ENCODE measurements at places on chromosomes 16 and 17.

- no peak overlapping the region for H3K4me3 ChIP-seq
- no peaks in the 10 kb centered on the region for H3K4me1 ChIP-seq
- no peaks in the 10 kb centered on the region for H3K27me3 ChIP-seq
- no peak for DNase-seq
- H3K27ac ChIP-seq: no peak overlapping the region
- H3K36me3 ChIP-seq: no peaks in the 10 kb centered on the region
Measured at GRCh38 chr17:55230716-55231115, 34.0 kb upstream of the HLF start.

GRCh38 chr16:82031116-82032084 lies 3.7 kb upstream of the HSD17B2 start:
- H3K4me3 ChIP-seq: no peak overlapping the region
- H3K27ac ChIP-seq: no peak overlapping the region
- no peaks in the 10 kb centered on the region for H3K36me3 ChIP-seq

DNA sequence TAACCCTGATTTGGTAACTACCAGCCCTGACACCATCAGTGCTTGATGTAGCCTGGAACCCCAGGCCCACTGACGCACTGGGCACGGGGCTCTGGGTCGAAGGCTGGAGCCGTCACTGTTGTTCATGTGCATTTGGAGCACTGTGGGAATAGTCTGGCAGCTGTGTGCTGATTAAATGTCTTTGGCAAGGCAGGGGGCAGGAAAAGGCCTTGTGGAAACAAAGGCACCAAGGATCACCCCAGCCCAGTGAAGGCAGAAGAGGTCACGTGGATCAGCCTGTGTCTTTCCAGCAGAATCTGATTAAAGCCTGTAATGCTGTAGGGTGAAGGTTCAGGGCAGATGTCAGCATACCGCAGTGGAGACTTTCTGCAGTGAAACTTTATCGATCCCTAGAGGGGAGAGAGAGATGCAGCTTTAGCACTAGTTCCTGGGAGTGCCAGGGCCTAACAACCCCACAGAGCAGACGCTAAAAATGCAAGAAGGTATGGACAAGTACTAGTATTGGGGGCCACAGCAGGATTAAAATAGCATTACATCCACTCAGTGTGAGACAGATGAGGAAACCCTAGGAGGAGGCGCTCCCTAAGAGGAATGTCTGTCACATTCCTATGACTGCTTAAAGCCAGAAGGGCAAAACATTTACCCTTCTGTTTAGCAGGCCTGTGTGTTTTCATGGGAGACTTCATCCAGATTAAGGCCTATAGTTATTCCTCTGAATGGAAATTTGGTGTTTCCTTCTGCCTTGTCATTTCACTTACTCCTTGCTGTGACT lies 9.7 kb downstream of the ZNHIT3 start:
- H3K4me3 ChIP-seq: no peak overlapping the region
- DNase-seq: no peak
- H3K4me1 ChIP-seq: peaks cover 6% of the 10 kb centered on the region
- H3K27ac ChIP-seq: no peak overlapping the region
- H3K27me3 ChIP-seq: no peaks in the 10 kb centered on the region

DNA sequence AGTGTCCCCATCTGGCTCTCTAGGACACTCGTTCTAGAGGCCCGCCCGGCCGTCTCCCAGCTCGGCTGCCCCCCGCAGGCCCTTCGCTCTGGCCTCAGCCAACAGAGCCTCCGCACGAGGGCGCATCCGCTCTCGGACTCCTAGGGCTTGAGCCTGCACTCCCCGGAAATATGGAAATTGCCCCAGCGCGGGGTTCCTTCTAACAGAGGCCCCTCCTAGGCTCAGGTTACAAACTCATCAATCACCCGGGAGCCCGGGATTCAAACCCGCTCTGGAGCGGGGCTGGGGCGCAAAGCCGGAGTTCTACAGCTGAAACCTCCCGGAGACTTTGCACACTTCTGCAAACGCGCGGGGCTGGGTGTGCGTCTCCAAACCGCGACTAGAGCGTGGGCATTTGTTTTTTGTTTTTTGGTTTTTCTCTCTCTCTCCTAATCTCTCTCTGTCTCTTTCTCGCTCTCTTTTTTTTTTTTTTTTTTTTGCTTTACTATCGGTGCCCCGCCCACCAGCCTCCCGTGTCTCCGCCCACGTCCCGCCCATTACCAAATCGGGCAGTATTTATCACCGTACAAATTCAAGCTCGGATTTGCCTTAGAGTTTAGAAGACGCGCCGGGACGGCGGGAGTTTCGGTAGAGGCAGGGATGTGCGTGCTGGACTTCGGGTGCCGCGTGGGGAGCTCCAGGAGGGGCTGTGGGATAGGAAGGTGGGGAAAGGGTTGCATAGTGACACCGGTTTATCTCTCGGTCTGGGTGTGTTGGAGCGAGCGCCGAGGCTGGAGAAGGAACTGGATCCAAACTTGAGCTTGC lies 2.4 kb upstream of the FOXL1 start:
- H3K27me3 ChIP-seq: peaks cover 24% of the 10 kb centered on the region
- no peak overlapping the region for H3K27ac ChIP-seq
- no peak overlapping the region for H3K4me3 ChIP-seq
